Diencephalon (tissue), 1 donor: ENCODE measurements at places on chromosomes 2 and 18. TPM values are rescaled to one million over a fixed set of nuclear protein-coding genes. Genes with fewer than 3 reads are reported as not detected.

Gene POTEI
- 1.2 TPM for total RNA-seq

Gene SEMA4F
- total RNA-seq, result 21.0 TPM

Gene AQP12B
- total RNA-seq, result not detected

Gene TNS1
- total RNA-seq, result 12.7 TPM

Gene AOX1
- total RNA-seq, result 2.1 TPM

Gene FN1
- 156 TPM for total RNA-seq

Gene SKA1
- total RNA-seq, result 5.5 TPM

Gene RAB17
- under 0.01 TPM for total RNA-seq

Gene HOXD8
- not detected for total RNA-seq

Gene SPDYA
- 1.2 TPM for total RNA-seq

Gene ZBTB7C
- total RNA-seq, result 9.9 TPM

Gene SAG
- total RNA-seq, result 1.4 TPM

Gene DNAJC5G
- 0.23 TPM for total RNA-seq

Gene SULT1C4
- total RNA-seq, result 15.5 TPM

Gene CD8B2
- total RNA-seq, result 0.69 TPM

Gene SERPINB11
- total RNA-seq, result not detected

Gene FOXD4L1
- total RNA-seq, result 0.69 TPM

Gene OST4
- 158 TPM for total RNA-seq

Gene POTEC
- 0.46 TPM for total RNA-seq

Gene LRRTM1
- 18.7 TPM for total RNA-seq

Gene IL1RL2
- 1.6 TPM for total RNA-seq

Gene MOB1A
- total RNA-seq, result 52.4 TPM

Gene ATRAID
- 57.7 TPM for total RNA-seq

Gene GNAL
- total RNA-seq, result 122 TPM

Gene PTPRN
- 66.9 TPM for total RNA-seq

Gene TUBA4B
- total RNA-seq, result 1.2 TPM

Gene PSMA8
- 0.46 TPM for total RNA-seq

Gene CAPN14
- total RNA-seq, result 0.69 TPM

Gene IL36G
- total RNA-seq, result not detected

Gene PRKCE
- 52.1 TPM for total RNA-seq

Gene KIAA2012
- total RNA-seq, result 2.5 TPM

Gene SYT4
- total RNA-seq, result 357 TPM

Gene REEP1
- 200 TPM for total RNA-seq

Gene WNT6
- total RNA-seq, result 0.23 TPM

Gene IL36B
- total RNA-seq, result not detected

Gene SLC4A5
- 3.2 TPM for total RNA-seq

Gene TUBA3D
- total RNA-seq, result not detected

Gene PCBP1
- 43.1 TPM for total RNA-seq

Gene RNU2-63P
- not detected for total RNA-seq

Gene IL18R1
- total RNA-seq, result 0.46 TPM

Gene LOXHD1
- 0.23 TPM for total RNA-seq

Gene KDM3A
- 38.5 TPM for total RNA-seq

Gene PTPN18
- total RNA-seq, result 19.6 TPM
